ENCODE measurements at places on chromosomes 1 and 21.

DNA sequence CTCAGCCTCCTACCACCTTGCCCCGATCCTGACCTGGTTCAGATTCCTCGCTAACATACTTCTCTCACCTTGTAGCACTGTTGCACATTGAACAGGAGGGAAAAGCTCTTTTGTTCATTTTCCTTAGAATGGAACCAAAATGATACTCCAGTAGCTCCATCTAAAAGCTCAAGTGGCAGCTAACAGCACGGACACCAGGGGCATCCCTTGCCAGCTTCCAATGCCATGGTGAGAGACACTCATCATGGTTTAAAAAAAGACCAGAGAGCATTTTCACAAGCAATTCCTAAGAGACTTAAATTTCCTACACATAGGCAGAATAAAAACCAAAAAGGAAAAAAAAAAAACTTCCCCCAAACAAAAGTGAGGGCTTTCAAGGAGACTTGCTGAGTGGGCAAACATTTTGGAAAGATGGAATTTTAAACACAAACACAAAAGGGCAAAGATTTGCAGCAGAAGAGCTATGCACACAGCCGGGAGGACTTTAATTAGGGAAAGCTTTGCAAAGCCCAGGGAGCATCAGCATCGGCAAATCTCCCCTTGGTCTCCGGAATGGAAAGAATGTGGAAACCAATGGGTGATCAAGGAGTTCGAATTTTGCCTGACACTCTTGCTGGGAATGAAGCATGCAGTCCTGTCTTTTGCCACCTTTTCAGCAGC is 84.3 kb downstream of the CAPZB start:
- DNase-seq, result no peak

DNA sequence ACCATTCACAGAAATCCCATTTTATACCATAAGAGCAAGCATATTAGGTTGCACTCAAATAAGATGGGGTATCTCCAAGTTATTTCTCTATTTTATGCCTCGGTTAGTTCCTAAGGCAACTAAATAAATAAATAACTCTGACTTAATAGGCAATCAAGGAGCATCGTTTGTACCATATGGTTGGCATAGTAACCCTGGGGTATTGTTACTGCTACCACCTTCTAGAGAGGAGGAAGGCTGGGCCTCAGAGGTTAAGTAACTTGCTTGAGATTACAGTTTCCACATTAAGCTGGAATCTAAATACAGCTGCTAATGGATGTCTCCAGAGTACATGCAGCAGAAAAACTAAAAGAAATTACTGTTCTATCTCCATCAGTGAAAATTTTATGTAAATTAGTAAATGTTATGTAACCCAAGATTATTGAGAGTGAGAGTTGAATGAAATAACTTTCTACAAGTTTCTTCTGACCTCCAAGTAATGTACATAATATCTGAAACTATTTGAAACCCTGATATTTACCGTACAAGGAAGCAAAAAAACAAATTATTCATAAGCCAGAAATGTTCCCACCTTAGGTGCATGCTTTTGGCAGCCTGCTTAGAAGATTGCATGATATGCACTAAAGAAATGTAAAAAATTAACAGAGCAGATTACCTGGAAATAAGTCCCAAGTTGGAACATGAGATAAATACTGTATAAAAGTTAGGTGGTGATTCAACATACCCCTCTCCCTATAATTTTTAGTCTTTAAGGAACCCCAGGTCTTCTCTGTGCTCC is 127.0 kb downstream of the CRB1 start:
- no peak for DNase-seq

DNA sequence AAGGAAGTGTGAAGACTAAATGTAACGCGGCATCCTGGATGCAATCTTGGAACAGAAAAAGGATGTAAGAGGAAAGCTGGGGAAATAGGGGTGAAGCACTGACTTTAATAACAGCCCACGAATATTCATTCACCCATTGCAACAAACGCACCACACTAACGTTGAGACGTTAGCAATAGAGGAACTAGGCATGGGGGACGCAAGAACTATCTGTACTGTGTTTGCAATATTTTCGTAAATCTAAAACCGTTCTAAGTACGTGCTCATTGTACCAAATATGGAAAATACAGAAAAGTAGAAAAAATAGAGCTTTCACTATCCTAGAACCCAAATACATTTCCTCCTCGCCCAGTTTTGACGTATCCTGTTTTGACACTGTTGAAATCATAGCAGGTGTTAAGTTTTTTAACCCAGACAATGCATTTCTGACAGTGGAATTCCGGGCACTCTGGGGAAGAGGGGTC is 3.9 kb downstream of the LAPTM5 start:
- no peak for DNase-seq

DNA sequence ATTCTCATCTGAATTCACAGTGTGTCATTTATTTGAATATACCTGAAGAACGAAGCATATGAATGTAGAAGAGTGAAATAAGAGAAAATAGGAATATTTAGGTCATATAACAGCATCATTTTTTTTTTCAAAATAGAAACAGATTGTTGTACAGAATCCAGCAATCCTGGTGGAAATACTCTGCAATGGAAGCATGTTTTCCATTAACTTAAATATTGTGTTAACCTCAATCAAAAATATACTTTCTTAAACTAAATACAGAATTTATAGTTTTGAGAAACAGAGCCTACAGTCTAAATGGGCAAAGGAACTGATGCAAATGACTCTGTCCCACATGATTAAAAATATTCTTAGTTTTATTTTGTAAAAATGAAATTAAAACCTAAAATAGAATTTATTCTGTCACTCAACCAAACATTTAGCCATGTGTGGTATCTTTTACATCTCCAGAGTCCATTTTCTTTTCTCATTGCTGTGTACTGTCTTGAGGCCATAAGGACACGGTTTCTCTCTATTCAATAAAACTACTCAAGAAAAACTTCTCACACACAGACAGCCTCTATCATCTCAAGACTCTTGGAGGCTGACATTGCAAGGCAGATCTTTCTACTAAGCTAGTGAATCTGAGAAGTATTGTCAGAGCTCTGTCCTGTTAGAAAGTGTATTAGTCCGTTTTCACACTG is 322.6 kb downstream of the LTN1 start:
- no peak for DNase-seq

GRCh38 chr1:26666855-26667254 is 29.0 kb upstream of the ARID1A start:
- DNase-seq, result no peak

DNA sequence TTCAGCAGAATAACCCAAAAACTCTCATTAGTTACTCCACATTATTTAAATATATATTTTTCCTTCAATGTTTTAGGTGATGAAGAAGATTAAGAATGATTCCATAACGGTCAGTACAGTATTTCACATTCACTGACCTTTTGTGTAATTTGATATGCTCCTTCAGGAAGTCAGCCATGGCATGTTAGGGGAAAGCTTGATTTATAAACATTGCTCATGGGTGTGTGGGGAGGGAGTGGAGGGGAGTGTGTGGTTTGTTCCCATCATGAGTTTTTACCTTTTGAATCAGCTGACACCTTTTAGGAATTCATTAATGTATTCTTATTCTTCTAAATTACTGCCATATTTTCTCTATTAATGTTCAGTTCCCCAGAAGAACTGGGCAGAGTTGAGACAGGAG is 240.2 kb downstream of the ATG4C start:
- DNase-seq, result no peak

GRCh38 chr1:59044535-59045121 is 252.3 kb upstream of the FGGY start:
- no peak for DNase-seq

DNA sequence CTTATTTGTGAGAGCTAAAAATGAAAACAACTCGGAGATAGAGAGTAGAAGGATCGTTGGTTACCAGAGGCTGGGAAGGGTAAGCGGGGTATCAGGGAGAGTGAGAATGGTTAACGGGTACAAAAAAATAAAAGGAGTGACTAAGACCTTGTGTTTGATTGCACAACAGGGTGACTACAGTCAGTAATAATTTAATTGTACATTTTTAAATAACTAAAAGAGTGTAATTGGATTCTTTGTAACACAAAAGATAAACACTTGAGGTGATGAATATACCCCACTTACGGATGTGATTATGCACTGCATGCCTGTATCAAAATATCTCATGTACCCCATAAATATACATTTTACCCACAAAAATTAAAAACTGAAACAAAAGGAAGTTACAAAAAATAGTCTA is 29.4 kb downstream of the FOXJ3 start:
- no peak for DNase-seq

DNA sequence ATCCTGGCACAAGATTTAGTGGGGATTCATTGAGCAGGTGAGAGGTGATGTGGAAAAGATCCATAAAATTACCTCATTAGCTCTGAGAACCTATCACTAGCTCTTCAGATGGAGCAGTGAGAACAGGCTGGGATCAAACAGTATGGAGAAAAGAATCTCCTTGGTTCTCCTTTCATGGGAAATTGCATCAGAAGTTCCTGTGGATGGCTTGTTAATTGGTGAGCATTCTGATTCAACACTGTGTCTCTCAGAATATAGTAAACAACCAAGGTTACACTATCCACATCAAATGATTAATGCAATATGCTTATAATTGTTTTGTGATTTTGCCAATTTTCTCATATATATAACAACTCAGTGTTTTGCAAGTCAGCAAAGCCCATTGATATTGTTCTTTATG is 8.3 kb upstream of the CD55 start:
- DNase-seq, result no peak

- DNase-seq, result no peak
Measured at GRCh38 chr21:41611966-41612606, 104.1 kb upstream of the TMPRSS2 start.

- DNase-seq, result no peak
Measured at GRCh38 chr1:3349161-3349967, 105.1 kb upstream of the ARHGEF16 start.

- peak; percentile 49 for DNase-seq
Measured at GRCh38 chr1:200154069-200154767, 126.7 kb downstream of the NR5A2 start.

DNA sequence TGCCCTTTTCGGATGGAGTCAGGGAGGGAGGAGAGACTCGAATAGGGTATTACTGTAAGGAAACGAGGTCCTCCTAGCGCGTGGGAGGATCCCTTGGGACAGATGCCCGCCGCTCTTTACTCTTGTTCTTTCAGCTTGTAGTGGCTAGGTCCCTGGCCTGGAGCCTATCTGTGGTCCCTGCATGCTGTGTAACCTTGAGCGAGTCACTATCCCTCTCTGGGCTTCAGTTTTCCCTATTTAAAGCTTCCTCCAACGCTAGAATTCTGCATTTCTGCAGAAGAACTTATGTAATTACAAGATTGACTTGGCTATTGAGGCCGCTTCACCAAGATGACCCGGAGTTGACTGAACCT is 744 bp downstream of the MIER1 start:
- no peak for DNase-seq

- peak; percentile 75 for DNase-seq
Measured at GRCh38 chr1:20185834-20186782, at the start of the genes PLA2G2C and UBXN10. TSS of gene PLA2G2C (minus strand) at chr1:20186518. CDS start at chr1:20177363, 9,155 bp downstream. TSS of gene UBXN10 (plus strand) at chr1:20186096. CDS start at chr1:20190562, 4,466 bp downstream.
